ENCODE measurements at places on chromosomes 5 and 9. TPM values are rescaled to one million over a fixed set of nuclear protein-coding genes. Genes with fewer than 3 reads are reported as not detected.
A peak's percentile ranks its signal among the peaks of the same experiment; 100 is the strongest.

DNA sequence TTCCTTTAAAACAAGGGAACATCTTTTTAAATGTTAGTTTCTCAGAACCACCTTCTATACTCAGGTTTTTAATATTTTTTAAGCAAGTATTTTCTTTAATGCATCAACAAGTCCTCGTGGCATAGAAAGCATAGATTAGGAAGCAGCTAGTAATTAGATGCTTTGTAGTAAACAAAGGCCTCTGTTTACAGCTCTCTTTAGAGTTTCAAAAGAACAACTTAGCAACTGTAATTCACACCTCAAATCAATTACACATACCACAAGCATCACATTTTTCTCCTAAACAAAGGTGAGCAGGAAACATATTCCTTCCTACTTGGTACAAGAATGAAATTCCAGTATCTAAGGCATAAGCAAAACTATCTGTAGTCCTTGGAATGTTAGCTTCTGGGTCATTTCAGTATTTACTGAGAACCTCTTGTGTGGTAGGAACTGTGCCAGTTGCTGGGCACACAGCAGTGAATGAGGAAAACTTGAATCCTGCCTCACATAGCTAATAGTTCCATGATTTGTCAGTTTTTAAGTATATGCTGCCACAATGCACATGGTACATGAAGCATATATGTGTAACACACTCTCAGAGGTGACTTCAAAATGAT, 249.1 kb downstream of the CEMIP2 start:
- no peak for DNase-seq

OBP2B gene
- total RNA-seq = not detected

- peak; percentile 44 for DNase-seq
These were observed 55.9 kb upstream of the KCNMB1 start for GRCh38 chr5:170444969-170445505.

- DNase-seq = no peak
These were observed 64.0 kb upstream of the UBTD2 start for GRCh38 chr5:172347496-172348052.

DNA sequence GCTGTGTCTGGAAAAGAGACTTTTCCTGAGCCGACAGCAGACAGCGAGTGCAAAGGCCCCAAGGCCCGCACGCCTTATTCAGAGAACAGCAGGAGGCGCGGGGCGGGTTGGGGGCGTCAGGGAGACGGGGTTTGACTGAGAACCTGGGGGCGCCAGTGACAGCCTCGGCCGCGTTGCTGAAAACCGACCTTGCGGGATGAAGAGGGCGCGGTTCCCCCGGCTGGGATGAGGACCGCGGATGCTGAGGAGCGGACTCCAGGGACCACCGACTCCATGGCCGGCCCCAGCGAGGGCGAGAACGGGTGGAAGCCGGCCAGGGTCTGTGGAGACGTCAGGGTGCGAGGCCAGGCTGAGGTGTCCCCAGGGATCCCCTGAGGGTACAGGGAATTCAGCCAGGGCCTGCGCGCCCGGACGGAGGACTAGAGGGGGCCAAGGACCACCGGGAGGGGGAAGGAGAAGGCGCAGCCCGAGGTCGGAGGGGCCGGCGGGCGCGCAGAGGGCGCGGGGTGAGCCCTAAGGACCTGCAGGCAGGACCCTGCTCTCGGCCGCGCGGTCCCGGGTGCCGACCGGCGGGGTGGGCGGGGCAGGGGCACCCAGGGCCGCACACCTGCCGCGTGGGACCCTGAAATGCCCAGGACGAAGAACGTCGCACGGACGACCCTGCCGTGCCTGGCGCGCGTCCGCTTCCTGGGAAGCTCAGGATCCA, 837 bp upstream of the AHRR start:
- no peak for DNase-seq

- no peak for DNase-seq
These were observed 29.8 kb downstream of the NR4A3 start for GRCh38 chr9:99851500-99851822.

SLC25A2 gene
- not detected for total RNA-seq

- no peak for DNase-seq
These were observed 104.5 kb downstream of the RGS3 start for GRCh38 chr9:113568081-113568435.

- no peak for DNase-seq
These were observed 4.3 kb downstream of the LRRC14B start for GRCh38 chr5:195401-196160.

GRCh38 chr9:91939978-91940377, 10.1 kb downstream of the ROR2 start:
- DNase-seq = no peak

DNA sequence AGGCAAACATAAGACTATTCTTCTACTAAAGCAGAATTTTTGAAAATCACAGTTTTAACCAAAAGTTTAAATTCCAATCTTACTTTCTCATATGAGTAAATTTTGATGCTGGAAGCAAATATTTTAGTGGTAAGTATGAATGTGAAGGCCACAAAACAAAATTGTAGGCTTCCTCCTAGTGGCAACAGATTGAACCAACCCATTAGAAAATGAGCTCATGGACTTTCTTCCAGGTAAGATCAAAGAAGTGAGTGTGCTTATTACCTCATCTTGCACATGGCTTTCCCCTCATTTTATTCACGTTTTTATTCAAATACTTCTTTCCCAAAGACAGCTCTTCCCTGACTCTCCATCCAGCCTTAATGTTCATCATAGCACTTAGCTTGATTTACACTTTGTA, 16.5 kb upstream of the RLN2 start:
- DNase-seq = no peak

- no peak for DNase-seq
These were observed 502.7 kb upstream of the KLF4 start for GRCh38 chr9:107992271-107992670.

GRCh38 chr9:128420060-128420650, 502 bp upstream of the CERCAM start:
- DNase-seq = no peak

DNA sequence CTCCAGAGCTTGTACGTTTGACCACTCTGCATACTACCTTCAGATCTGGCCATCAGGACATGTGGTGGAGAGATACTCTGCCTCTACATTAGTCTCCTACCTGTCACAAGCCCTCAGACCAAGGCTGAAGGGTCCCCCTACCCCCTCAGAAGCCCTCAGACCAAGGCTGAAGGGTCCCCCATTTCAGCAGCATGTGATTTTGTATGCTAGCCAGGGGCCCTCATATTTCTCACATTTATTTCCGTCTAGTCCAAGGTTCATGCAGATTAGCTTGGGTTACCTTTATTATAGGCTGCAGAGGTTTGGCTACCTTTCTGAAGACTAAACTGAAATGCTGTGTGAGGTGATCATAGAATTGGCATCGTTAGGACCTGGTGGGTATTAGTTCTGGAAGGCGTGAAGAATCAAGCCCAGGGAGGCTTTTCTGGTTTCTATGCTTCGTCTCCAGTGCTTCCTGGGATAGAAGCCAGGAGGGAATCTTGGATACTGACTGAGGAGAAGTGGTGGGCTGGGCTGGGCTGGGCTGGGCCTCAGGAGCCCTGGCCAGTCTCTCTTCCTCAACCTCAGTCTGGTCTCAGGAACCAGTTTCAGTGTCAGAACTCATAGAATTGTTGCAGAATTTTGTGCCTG, 2.8 kb downstream of the SMIM32 start:
- no peak for DNase-seq

SIGMAR1 gene
- total RNA-seq = 79.3 TPM

CDX1 gene
- total RNA-seq = not detected

DNA sequence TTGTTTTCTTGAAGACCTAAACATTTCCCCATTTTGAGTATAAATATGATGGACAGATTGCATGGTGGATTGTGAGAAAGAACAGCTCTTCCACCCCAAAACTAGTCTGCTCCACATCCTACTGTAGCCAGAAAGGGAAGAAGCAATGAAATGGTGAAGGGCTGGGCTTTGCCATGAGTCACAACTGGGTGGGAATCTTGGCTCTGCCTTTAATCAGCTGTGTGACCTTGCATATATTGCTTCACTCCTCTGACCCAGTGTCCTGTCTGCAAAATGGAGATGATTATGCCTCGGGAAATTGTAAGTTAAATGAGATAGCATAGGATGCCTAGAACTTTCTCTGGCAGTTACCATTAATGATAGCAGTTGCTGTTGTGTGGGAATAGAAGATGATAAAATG, 101.9 kb downstream of the PDE8B start:
- DNase-seq = no peak

- DNase-seq = no peak
These were observed 30.9 kb upstream of the SLC46A2 start for GRCh38 chr9:112921549-112921948.

DNA sequence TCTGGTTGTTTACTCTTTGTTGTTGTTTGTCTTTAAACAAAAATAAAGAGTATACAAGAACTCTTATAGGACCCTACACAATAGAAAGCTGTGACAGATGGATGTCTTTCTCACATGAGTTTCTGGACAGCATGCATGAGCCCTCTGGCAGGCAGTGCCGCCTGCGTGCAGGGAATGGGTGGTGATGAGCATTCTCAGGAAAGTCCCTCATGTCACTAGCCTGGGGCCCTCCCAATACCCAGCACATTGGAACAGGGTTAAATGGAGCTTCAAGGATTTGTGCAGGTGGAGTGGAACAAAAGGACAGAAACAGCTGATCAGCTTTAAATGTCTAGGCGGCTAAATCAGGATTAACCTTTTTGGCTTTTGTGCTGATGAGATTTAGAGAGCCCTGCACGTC, 181.0 kb upstream of the CD180 start:
- no peak for DNase-seq
